Fibroblast of villous mesenchyme (primary cell): ENCODE measurements at places on chromosomes 5 and 9. TPM values are rescaled to one million over a fixed set of nuclear protein-coding genes. Genes with fewer than 3 reads are reported as not detected.

- peak; percentile 83 for DNase-seq
Observed at GRCh38 chr9:121372239-121373010, 2.4 kb upstream of the STOM start.

GRCh38 chr5:116032094-116032517, at the start of gene ARL14EPL:
ARL14EPL (plus strand) TSS chr5:116032472; CDS start chr5:116051466, 18,994 bp downstream.
- DNase-seq = peak; percentile 74

DNA sequence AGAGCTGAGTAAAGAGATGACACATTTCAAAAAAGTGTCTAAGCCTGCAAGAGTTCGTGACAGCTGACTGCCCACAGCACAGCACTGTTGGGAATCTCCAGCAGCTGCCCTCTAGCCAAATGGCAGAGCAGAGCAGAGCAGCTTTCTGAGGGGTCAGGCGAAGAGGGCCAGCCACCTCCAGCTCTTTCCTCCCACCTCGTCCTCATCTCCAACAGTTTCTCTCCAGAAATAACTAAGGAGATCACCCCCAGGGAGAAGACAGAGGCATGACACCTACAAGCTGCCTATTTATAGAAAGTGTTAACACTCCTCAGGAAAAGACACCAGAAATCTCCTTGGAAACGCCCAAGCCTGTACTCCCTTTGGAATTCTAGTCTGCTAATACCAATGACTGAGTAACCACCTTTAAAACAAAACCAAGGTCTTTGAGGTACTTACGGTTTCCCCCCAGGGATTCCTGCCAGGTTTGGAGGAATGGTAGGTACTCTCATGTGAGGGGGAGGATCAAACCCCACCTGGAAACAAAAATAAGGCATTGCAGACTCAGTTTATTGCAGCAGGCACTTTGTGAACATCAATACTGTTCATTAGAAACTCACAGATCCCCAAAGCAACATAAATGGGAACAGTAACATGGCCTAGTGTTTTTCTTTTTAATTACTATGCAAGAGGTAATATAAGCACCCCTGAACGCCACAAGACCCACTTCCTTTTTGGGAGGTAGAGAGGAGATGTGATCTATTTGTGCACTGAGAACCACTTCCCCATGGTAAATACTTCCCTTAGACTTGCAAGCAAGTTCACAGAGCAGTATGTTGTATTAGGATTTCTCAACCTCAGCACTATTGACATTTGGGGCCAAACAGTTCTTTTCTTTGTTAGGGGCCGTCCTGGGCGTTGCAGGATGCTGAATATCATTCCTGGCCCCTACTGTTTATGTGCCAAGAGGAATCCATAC, 79.3 kb downstream of the TLE1 start:
- peak; percentile 58 for DNase-seq

DNA sequence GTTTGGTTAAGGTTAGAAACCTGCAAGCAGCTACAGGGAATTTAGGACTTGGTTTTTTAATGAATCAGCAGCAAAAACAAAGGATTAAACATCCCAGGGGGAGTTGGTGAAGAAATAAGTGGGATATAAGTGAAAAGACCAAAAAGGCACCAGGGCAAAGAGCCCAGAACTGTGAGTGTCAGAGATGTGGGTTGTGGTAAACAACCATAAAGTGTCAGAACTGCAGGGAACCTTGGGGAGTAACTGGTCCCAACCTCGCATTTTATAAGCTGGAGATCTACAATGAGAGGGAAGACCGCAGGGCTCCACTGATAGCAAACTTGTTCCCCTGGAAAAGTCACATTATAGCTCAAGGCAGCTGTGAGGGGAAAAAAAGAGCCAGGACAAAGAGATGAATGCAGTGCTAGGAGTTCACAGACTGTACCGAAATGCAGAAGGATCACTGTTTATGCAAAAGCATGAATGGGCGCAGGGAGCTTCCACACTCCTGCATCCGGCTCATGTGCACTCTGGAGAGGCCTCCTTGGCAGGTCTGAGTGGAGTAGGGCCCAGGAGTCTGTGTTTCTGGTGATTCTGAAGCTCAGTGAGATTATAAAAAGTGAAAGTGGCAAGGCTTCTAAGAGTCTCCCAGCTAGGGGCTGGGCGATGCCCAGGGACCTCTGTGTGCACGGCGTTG, 156.3 kb downstream of the GOLPH3 start:
- peak; percentile 62 for DNase-seq

- no peak for DNase-seq
Observed at GRCh38 chr5:39469777-39470415, 45.1 kb upstream of the DAB2 start.

Gene FOXD4
- under 0.01 and 0.43 TPM in 2 replicates for total RNA-seq

Gene PLPP6
- 6.4 and 8.2 TPM in 2 replicates for total RNA-seq
